M059J (cell line): ENCODE measurements at places on chromosomes 6 and 20. TPM values are rescaled to one million over a fixed set of nuclear protein-coding genes. Genes with fewer than 3 reads are reported as not detected.

The TP53TG5 gene
- not detected in 2 replicates for total RNA-seq

The BPIFB4 gene
- not detected in 2 replicates for total RNA-seq

The CRIP3 gene
- total RNA-seq: not detected in 2 replicates

The RSPH9 gene
- total RNA-seq: 0.05 and 0.69 TPM in 2 replicates

The PXT1 gene
- not detected in 2 replicates for total RNA-seq

The SIM1 gene
- 6.0 and 7.8 TPM in 2 replicates for total RNA-seq

The HTR1E gene
- total RNA-seq: not detected in 2 replicates

The METTL24 gene
- not detected in 2 replicates for total RNA-seq

The SLC52A3 gene
- 0.57 and 1.3 TPM in 2 replicates for total RNA-seq

The CCN6 gene
- total RNA-seq: not detected in 2 replicates

The CST4 gene
- 1.1 TPM in 1 of 2 replicates, not detected in the other for total RNA-seq

The SLC35F1 gene
- 0.02 TPM in 1 of 2 replicates, not detected in the other for total RNA-seq

The REM1 gene
- not detected in 2 replicates for total RNA-seq

The KIF25 gene
- not detected in 2 replicates for total RNA-seq

The LST1 gene
- total RNA-seq: not detected in 2 replicates

The SLC17A2 gene
- total RNA-seq: not detected in 2 replicates

The OR12D3 gene
- total RNA-seq: not detected in 2 replicates

The CRISP1 gene
- not detected in 2 replicates for total RNA-seq

The TCP11 gene
- total RNA-seq: not detected in 2 replicates

The SLC22A7 gene
- not detected in 2 replicates for total RNA-seq

The FOXF2 gene
- 2.7 and 4.1 TPM in 2 replicates for total RNA-seq

The PAK5 gene
- 0.05 and 0.10 TPM in 2 replicates for total RNA-seq

The MCHR2 gene
- total RNA-seq: 0.15 TPM in 1 of 2 replicates, not detected in the other

The EYS gene
- 0.17 and 0.99 TPM in 2 replicates for total RNA-seq

The SAMD5 gene
- 0.07 and 0.62 TPM in 2 replicates for total RNA-seq

The HLA-F gene
- total RNA-seq: 379 and 414 TPM in 2 replicates

The TTPAL gene
- total RNA-seq: 13.7 and 23.4 TPM in 2 replicates

The APMAP gene
- 129 and 214 TPM in 2 replicates for total RNA-seq

The KCNG1 gene
- 2.4 and 4.5 TPM in 2 replicates for total RNA-seq

The ZNF831 gene
- total RNA-seq: not detected in 2 replicates

The RWDD2A gene
- total RNA-seq: 1.9 and 5.1 TPM in 2 replicates

The MUCL3 gene
- not detected in 2 replicates for total RNA-seq
